ENCODE measurements at places on chromosomes 7 and 10.

DNA sequence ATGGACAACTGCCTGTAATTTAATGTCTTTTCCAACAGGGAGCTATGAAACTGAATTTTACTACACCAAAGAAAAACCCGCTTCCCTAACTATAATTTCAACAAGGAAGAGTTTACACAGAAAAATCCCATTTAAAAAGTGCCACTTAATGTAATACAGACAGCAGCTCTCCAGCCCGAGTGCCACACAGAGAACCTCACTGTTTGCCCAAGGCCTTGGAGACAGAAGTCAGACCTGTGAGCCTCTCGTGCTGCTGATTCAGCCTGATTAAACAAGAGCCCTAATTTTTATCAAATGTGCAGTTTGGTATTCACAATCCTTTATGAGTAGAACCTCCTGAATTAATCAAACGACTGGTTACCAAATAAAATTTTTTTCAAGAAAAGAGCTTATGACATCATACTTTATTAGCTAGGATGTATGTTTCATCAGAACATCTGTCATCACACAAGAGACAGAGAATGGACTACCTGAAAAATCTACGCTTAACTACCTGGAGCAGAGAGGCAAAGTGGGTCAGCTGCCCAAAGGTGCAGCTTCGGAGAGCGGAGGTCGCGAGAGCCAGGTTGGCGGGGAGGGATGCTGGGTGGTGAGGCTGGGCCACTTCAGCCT, 543.6 kb downstream of the SDK1 start:
- no peak for DNase-seq

DNA sequence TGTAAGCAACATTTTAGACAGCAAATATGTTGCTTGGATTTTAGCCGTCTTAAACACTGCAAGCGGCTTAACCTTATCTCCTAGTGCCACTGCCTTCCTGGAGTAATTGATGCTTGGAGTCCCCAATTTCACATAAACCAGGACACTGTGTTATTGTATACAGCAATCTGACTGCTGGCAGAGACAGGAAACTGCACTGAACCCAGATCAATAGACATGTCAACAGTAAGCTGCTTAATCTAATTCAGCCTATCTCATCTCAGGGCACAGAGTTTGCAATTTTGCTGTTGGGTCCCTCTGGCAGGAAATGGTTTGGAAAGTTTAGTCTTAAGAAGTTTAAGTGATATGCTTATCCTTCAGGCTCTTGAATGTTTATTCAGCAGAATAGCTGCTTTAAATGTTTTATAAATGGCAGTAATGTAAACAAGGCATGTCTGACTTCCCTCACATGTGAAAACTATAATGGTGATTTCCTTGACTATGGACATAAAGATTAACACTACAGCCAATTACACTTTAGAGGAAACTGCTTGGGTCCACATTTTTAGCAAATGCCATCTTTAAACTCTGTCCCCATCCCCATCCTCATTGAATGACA, 598.6 kb downstream of the PARD3 start:
- no peak for DNase-seq

DNA sequence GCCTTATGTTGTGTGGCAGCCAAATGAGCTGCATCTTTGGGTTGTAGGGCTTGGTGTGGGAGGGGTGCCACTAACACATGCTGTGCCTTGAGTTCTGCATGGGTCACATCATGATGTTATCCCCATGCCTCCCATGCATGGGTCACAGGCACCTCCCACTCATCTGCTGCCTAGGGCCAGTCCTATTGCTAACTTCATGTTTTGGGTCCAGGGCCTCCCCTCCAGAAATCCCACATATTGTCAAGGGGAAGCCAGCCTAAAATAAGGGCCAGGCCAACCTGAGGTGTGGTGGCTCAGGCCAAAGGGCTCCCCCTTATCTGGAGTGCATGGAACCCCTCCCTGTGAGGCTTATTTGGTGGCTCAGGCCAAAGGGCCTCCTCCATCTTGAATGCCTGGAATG, 299.0 kb downstream of the RPS24 start:
- no peak for DNase-seq

- DNase-seq = no peak
These were observed 545.0 kb downstream of the TNS3 start for GRCh38 chr7:47036909-47037308.

DNA sequence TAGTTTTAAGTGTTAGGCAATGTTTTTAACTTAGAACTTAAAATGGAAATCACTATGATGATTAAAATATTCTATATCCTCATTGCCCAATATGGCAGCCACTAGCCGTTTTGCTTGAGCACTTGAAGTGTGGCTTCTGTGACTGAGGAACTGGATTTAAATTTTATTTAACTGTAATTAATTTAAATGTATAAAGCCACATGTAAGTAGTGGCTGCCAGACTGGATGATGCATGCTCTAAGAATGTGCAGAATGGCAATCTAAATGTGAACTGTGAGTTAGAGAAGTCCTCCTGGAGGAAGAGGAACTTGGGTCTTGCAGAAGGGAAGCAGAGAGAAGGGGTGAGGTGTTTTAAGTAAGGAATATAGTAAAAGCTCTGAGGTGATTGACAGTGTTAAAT, 451.4 kb downstream of the SUGCT start:
- DNase-seq = peak; percentile 59

GRCh38 chr10:103737735-103738367, 117.5 kb downstream of the SH3PXD2A start:
- no peak for DNase-seq

DNA sequence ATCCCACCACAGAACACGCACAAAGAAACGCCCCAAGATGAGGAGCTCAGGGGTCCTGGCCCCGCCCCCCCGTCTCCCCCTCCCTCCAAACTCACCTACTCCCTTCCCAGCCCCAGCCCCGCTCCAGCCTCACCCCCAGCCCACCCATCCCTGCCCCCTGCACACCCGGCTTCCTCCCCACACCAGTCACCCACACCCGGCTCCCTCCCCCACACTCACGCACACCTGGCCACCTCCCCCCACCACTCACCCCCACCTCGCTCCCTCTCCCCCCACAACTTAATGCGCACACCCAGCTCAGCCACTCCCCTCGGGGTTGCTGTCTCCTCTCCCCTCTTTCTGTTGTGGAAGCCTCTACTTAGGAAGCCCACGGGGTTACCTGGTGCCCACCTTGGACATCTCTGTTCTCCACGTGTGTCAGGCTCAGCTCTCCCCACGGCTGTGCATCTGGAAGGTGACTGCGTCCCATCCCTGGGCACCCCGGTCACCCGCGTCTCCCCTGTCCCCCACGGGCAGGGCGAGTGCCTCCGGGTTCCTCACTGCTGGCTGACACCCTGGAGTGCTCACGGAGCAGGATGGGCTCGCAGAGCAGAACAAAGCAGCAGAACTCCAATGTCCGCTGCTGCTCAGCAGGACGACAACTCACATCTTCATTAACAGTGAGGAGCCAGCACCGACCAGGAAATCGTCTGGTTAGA, 166.8 kb downstream of the USP6NL start:
- no peak for DNase-seq

DNA sequence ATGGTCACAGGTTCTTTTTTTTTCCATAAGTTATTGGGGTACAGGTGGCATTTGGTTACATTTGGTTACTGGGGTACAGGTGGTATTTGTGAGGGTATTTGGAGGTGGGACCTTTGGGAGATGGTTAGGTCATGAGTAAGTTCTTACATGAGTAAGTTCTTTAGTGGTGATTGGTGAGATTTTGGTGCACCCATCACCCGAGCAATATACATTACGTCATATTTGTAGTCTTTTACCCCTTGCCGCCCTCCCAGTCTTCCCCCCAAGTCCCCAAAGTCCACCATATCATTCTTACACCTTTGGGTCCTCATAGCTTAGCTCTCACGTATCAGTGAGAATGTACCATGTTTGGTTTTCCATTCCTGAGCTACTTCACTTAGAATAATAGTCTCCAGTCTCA, 49.2 kb upstream of the R3HCC1L start:
- DNase-seq = no peak

- no peak for DNase-seq
These were observed 60.6 kb downstream of the ARL5B start for GRCh38 chr10:18719811-18720210.

- DNase-seq = no peak
These were observed 568.7 kb upstream of the MGMT start for GRCh38 chr10:128898133-128898915.

All from HS-5 (cell line).